ENCODE measurements at places on chromosomes 7 and 10.

DNA sequence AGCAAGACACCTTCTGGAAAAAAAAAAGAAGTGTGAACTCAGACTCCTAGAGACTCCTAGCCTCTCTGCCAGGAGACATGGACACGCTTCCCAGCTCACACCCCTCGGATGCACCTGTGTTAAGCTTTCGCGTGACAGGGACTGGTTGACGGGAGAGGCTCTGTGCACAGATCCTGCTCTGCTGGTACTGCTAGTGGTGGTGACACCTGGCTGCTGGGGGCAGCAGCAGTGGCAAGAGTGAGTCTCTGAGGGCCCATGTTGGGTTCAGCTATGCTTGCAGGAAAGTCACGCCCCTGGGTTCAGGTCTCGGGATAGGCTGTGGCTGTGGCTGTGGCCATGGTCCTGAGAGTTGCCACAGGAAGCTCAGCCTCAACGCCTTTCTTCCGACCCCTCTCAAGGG lies 81.1 kb downstream of the XRCC2 start:
- no peak for DNase-seq

DNA sequence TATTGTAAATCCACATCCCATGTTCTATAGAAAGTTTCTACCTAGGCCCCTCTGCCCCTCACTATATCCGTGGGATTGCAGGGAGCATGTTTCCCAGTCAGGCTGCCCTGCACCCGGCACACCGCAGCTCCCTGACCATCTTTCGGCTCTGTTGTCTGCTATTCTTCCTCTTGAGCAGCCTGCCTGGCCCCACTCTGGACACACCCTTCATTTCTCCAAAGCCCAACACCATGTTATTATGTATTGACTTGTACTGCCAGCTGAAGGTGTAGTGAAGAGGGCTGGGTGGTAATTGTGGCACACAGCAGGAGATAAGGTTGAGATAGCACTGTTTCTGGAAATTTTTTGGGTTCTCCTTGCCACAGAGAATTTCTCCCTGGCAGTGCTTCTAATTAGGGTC lies 9.8 kb downstream of the LRMDA start:
- DNase-seq = no peak

GRCh38 chr7:80524693-80525092 lies 12.8 kb upstream of the GNAT3 start:
- no peak for DNase-seq

GRCh38 chr7:132742189-132742612 lies 165.9 kb upstream of the PLXNA4 start:
- no peak for DNase-seq

- no peak for DNase-seq
Measured at GRCh38 chr10:102776779-102777456, 33.2 kb downstream of the WBP1L start.

GRCh38 chr10:78902815-78903214 lies 166.0 kb upstream of the ZMIZ1 start:
- no peak for DNase-seq

- DNase-seq = no peak
Measured at GRCh38 chr10:132272231-132272971, 35.3 kb downstream of the STK32C start.

DNA sequence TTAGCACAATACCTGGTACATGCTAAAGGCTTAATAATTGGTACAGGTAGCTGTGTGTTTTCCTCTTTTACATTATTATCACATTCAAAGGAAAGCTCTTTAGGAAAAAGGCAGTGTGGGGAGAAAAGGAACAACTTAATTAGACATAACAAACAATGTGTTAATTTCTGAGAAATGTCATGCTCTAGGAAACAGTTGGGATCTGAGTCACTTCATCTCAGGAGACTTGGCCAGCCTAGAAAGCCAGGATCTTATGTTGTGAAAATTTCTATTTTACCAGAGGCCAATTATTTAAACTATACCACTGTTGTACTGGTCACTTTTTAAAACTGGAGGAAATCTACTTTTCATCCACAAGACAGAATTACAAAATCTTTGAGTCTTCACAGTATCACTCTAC lies 39.6 kb downstream of the ARMH3 start:
- DNase-seq = no peak

- no peak for DNase-seq
Measured at GRCh38 chr7:139495580-139496125, 12.2 kb upstream of the KLRG2 start.

- DNase-seq = no peak
Measured at GRCh38 chr10:113993489-113993991, 50.1 kb upstream of the ADRB1 start.

DNA sequence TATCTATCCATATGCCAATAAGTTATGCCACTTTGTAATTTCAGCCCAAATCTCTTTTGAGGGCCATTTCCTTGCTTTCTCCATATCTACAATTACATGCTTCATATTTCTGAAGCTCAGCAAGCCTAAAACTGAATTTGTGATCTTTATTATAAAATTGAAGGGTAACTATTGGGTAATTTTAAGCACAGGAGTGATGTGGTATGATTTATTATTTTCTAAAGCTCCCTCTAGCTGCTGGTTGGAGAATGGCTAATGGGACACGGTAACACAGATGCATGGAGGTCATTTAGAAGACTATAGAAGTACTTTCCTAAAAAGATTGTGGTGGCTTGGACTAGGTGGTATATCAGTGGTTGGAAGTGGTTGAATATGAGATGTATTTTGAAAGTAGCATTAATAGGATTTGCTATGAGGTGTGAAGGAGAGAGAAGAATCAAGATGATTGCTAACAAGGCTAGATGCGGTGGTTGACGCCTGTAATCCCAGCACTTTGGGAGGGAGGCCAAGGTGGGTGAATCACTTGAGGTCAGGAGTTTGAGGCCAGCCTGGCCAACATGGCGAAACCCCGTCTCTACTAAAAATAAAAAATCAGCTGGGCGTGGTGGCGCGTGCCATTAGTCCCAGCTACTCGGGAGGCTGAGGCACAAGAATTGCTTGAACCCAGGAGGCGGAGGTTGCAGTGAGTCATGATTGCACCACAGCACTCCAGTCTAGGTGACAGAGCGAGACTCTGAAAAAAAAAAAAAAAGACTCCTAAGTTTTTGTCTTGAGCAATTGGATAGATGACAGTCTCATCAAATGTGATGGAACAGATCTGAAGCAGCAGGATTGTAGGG lies 13.9 kb downstream of the KLHDC10 start:
- no peak for DNase-seq

- no peak for DNase-seq
Measured at GRCh38 chr7:66769833-66770512, 29.4 kb downstream of the RABGEF1 start.

GRCh38 chr10:70364772-70365091 lies 17.7 kb downstream of the LRRC20 start:
- no peak for DNase-seq

GRCh38 chr10:75014516-75015230 lies 96.8 kb upstream of the SAMD8 start:
- no peak for DNase-seq

- no peak for DNase-seq
Measured at GRCh38 chr10:46091828-46092523, 45.9 kb upstream of the MSMB start.

GRCh38 chr7:105024734-105025133 lies 10.7 kb downstream of the KMT2E start:
- DNase-seq = no peak

DNA sequence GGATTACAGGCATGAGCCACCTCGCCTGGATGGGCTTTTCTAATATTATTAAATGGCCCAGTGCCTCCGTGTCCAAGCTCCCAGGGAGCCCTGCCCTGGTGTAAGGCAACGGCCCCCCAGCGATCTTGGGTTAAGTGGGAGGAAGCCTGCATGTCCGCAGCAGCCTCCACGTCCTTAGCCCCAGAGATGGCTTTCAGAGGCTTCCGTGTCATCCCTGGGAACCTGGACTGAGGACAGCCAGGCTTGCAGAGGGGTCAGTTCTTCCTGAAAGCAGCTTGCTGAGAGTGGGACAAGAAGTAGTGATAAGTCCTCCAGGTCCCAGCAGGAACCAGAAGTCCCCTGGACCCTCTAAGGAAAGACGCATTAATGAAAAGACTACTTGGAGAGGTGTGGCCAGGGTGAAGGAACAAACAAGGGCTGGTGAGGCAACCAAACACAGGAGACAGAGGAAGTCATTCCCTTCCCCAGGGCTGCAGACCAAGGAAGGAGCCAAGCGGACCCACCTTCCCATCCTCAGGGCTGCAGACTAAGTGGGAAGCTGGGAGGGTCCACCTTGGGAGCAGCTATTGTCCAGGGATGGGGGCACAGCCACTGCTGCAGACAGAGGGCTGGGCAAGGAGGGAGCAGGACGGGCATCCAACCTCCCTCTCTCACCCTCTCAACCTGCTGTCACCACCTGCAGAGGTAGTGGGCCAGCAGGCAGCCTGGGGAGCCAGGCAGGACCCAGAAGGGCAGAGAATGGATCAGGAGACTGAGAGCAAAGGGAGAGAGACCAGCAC lies 13.0 kb upstream of the INSIG1 start:
- no peak for DNase-seq

- no peak for DNase-seq
Measured at GRCh38 chr7:15330943-15331342, 230.9 kb downstream of the AGMO start.

DNA sequence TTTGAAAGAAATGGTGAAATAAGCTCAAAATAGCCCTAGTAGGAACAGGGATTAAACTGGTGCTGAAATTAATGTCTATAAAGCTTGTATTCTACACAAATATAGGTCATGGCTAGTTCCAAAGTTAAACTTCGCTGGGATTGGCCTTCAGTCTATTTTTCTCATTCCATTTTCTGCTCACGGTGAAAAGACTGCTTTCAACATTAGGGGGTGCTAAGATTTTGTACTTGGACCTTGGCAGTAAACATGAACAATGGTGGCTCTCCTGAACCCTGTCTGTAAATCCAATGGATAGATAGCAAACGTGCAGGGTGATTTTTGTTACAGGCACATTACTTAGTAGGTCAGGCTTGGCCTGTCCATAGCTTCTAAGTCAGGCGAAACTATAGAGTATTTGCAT lies 36.0 kb upstream of the RSU1 start:
- DNase-seq = no peak

GRCh38 chr7:64638822-64639221 lies 27.1 kb upstream of the ZNF107 start:
- DNase-seq = no peak

DNA sequence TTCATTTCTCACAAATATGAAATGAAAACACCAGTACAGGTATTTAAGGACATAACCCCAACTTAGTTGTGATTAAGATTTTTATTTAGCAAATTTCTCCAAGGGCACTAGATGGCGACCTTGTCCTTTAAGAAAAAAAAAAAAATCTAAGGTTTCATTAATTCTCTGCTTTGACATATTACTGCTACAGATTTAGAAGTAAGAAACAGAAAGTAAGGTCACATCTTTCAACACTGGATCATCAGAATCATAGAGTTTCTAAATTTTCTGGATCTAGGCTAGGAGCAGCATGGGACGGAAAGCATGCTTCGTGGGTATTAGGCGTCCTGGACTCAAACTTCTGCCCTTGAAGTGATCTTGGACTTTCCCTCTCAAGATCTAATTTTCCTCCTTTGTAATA lies 85.5 kb upstream of the PRKG1 start:
- DNase-seq = no peak

DNA sequence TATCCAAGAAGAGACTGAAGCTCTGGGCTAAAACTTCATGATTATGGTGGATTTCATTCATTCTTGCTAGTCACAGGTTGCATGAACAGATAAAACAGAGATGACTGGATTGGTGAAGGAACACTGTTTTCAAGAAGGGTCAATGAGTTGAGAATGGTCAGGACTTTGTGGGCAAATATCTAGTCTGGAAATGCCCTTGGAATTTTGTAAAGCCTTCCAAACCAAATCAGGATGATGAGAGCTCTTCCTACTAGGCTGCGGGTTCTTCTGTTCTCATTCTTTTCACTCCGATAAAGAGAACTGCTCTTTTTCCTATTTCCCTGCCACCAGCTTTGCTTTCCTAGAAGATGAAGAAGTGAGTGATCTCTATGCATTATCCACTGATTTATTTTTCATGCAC lies 171.4 kb downstream of the ARID5B start:
- no peak for DNase-seq

DNA sequence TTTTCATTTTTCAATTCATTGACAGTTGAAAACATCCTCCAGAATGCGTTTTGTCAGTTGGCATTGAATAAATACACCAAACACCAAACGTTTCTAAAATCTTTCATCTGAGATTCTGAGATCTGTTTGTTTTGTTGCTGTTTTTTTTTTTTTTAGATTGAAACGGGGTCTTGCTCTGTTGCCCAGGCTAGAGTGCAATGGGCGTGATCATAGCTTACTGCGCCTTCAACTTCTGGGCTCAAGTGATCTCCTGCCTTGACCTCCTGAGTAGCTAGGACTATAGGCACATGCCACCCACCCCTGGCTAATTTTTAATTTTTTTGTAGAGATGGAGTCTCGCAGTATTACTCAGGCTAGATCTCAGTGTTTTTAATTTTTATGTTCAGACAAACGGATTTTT lies 30.7 kb downstream of the ZRANB1 start:
- no peak for DNase-seq

DNA sequence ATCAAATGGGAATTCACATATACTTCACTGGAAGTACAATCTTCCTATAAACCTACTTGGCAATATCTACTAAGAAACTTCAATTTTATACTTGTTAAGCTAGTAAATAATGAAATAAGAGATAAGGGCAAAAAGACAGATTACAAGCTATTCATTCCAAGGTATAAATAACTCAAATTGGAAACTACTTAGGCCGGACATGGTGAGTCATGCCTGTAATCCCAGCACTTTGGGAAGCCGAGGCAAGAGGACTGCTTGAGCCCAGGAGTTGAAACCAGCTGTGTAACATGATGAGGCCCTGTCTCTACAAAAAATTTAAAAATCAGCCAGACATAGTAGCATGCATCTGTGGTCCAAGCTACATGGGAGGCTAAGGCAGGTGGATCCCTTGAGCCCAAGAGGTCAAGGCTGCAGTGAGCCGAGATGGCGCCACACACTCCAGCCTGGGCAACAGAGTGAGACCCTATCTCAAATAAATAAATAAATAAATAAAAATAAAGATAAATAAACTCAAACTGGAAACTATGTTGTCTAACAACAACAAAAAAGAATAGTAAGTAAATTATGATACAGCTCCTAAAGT lies 37.6 kb downstream of the ARHGAP21 start:
- no peak for DNase-seq

DNA sequence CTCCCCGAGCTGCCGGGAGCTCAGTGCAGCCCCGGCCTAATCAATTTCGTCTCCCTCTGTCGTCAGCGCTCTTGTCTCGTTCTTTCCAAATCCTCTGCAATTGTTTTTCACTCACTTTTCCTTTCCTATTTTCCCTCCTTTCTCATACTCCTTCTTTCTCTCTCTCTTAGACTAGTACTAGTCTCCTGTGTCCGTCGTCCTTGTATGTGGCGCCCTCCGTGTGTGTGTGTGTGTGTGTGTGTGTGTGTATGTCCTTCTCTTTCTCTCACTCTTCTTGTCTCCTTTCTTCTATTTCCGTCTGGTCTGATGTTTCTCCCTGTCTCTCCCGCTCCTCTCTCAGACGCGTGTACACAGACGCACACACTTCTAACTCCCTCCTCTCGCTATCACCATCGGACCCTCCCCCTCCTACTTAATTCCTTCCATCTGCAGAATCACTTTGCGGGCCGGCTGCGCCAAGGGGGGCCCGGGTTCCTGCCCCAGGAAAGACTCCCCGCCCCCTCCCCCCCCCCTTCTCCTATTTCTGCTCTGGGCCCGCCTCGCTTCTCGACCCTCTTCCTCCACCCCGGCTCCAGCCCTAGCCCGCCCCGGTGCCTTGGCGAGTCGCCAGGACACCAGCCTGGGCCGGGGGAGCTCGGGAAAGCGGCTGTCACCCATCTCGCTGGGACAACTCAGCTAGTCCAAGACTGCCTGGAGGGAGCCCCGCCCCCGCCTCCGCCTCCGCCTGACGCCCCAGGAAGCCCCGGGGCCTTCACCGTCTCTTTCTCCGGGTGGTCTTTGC lies 743 bp upstream of the ZCCHC24 start:
- no peak for DNase-seq

GRCh38 chr10:14253711-14254110 lies 77.0 kb downstream of the FRMD4A start:
- no peak for DNase-seq

All from stimulated activated CD8-positive, alpha-beta memory T cell treated with anti-CD3 and anti-CD28 coated beads, Interleukin-4, amount 100 ng/mL, for 1 hour (primary cell).